Fibroblast of villous mesenchyme (primary cell): ENCODE measurements at places on chromosomes 16 and 17.

DNA sequence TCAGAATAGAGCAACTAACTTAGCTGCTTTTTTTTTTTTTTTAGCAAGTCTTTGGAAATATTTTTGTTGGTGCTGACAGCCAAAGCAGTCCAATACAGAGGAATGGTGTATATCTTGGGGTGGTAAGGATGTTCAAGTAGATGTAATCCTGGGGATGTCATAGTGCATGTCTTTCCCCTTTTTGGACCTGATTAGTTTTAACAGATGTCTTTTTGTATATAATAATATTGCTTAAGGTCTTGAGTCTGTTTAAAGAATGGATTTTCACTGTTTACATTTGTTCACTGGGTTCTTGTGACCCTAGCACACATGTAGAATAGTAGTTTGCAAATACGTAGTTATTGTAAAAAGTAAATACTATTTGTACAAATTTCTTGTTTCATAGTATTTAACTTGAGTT is 7.9 kb downstream of the TAF15 start:
- DNase-seq: peak; percentile 92

DNA sequence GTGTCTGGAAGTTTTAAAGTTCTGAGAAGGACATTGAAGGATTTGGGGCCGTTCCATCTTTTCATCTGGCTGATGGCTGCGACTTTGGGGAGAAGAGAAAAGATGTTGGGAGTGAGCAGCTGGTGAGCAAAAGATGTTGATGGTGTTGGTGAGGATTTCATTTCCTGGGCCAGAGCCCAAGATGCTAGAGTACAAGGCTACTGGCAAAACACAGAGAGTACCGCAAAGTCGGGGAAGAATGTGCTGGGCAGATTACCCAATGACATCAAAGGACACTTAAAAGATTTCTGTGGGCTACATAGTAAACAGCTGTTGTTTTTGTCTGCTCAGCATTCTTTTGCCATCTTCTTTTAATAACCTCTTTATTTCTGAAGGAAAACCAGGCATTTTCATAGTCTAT is 49.4 kb upstream of the GAS7 start:
- peak; percentile 56 for DNase-seq

DNA sequence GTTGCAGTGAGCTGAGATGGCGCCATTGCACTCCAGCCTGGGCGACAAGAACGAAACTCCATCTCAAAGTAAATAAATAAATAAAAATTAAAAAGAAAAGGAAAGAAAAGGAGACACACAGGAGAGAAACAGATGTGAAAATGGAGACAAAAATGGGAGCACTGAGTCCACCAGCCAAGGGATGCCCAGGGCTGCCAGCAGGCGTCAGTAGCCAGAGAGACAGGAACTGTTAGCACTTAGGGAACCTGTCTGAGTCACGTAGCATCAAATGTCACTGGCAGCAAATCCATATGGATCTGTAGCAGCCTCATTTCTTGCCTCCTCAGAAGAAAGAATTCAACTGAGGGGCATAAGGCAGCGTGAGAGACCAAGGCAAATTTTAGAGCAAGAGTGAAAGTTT is 79.7 kb downstream of the CYLD start:
- no peak for DNase-seq

- DNase-seq: no peak
Observed at GRCh38 chr16:72173997-72174396, 2.0 kb upstream of the PMFBP1 start.

DNA sequence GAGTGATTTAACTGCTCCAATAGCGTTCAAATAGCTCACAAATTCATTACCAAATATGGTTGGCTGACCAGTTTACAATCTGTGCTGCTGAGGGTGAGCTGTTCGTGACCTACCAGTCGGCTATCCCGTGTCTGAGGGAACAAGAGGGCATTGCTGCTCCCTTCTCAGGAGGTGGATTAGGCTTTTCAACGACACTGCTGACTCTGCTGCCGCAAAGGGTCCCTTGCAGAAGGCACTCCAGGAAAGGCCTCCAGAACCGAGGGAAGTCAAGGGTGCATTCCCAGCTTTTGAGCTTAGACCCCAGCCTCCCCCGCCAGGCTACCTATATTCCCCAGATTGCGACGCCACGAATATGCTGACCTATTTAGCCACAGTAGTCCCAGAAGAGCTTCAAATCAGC is 32.3 kb downstream of the GJC1 start:
- DNase-seq: peak; percentile 67

GRCh38 chr17:75036643-75037268 is 10.0 kb downstream of the ATP5PD start:
- DNase-seq: peak; percentile 98

- DNase-seq: no peak
Observed at GRCh38 chr16:80667251-80667560, 126.4 kb downstream of the DYNLRB2 start.

DNA sequence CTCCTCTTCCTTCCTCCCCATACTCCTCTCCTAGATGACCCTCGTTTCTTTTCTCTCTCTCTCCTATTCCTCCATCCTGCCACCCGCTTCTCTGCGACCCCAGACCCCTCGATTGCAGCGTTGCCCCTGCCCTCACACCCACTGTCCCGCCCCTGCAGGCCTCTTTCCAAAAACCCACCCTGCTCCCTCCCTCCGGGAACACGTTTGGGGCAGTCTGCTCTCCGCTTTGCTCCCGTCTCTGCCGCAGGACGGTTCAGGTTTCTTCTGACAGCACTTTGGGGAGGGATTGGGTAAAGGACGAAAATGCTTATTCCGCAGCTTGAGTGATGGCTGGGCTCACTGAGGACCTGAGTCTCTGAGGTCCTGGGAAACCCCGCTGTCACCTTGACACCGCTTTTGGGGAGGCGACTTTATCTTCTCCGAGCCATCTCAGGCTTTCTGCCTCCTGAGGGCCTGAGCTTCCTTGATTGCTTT is 690 bp downstream of the NDE1 start:
- peak; percentile 44 for DNase-seq

DNA sequence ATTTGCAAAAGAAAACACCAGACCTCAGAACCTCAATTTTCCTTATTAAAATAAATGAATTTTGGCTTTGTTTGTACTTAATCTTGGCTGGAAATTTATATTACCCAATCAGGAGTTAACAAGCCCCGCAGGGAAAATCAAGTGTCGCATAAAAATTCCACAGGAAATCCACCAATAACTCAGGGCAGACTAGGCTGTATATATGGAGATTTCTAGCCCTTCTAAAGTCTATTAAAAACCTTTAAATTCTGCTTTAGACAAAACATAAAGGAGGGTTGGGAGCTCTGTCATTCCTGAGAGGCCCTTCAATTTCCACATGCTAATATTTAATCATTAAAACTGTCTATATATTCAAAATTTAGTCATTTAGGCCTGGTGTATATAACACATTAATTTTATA is 434.7 kb downstream of the CDH11 start:
- DNase-seq: peak; percentile 5

GRCh38 chr16:22844416-22844815 is 30.5 kb downstream of the HS3ST2 start:
- DNase-seq: no peak

- DNase-seq: no peak
Observed at GRCh38 chr17:56521414-56522141, 71.9 kb upstream of the NOG start.

- DNase-seq: no peak
Observed at GRCh38 chr17:16254773-16255400, 37.9 kb downstream of the PIGL start.

- DNase-seq: peak; percentile 60
Observed at GRCh38 chr16:3879887-3880564, 487 bp downstream of the CREBBP start.

GRCh38 chr17:77096570-77097214 is 44.1 kb upstream of the SEC14L1 start:
- DNase-seq: peak; percentile 75

DNA sequence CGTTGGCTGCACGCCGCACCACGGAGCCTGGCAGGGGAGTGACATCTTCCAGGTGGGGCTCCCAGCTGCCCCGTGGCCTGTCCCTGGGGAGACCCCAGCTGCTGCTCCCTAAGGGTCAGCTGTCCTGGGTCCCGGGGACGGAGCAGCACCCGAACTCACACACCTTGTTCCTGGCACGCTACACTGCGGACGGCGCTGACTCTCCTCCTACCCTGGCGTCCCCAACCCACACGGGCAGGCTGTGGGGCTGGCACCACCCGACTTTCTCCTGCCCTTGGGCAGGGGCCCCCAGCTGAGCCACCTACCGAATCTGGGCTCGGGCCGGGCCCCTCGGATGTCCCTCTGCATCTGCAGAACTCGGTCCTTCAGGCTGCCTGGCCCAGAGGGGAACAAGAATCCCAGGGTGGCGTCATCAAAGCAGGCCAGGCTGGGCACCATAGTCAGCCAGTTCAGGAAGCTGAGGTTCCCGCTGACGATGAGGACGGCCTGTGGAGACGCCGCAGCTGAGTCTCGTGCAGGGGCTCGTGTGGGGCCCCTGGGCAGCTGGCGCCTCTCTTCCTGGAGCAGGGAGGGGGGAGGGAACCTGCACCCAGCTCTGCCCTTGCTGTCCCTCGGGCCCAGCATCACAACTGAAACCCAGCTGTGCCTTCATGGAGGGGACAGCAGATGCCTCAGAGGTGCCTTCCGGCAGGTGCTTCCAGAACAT is 70.5 kb upstream of the GNG13 start:
- DNase-seq: no peak

- DNase-seq: no peak
Observed at GRCh38 chr16:75495076-75495674, at the start of gene CHST6. Gene CHST6, minus strand, starts transcription at chr16:75495441. Its CDS starts 15,613 bp downstream, at chr16:75479828.

- DNase-seq: no peak
Observed at GRCh38 chr16:17491140-17491662, 20.4 kb upstream of the XYLT1 start.

- no peak for DNase-seq
Observed at GRCh38 chr17:42560246-42560645, 1.7 kb upstream of the COASY start.

- DNase-seq: no peak
Observed at GRCh38 chr17:44389723-44390202, 314 bp upstream of the ITGA2B start.

DNA sequence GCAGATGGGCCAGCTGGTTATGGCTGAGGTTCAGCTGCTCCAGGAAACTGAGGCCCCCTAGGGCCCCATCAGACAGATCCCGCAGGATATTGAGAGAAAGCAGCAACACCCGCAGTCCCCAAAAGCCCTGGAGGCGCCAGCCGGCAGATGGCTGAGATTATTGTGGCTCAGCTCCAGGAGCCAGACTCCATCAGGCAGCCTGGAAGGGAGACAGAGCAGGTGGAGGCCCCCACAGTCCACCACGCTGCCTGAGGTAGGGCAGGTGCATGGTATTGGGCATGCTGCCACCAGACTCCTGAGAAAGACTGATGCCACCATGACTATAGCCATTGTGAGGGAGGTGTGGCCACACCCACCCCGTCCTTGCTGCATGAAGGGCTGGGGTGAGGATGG is 9.5 kb upstream of the TMEM101 start:
- DNase-seq: no peak

GRCh38 chr17:15662681-15663080 is 21.4 kb downstream of the TRIM16 start:
- no peak for DNase-seq

DNA sequence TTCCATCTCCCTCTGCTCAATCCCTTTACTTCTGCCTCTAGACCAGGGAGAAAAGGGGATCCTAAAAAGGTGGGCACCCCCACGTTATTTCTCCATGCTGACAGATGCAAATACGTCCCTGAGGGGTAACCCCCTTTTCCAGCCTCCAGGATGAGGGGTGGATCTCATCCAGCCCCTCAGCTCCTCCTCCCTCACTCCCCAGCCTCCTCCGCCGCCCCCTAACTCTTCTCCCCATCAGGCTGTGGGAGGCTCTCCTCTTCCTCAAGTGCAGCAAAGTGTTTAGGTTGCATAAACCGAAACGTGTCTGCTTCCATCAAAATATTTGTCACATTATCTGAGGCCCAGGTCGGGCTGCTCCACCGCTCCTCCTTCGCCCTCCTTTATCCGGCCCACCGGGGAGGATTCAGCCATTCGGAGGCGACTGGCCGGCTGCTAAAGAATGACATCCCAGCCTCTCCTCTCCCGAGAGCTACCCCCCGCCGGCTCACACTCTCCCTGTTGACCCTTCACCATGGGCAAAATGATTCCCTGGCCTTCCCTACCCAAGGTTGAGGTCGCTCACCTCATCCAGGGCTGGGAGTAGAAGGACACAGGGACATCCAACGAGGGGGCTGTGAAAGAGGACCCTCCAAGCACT is 1.2 kb upstream of the C1QL1 start:
- no peak for DNase-seq

- DNase-seq: peak; percentile 54
Observed at GRCh38 chr17:50564916-50565315, 4.4 kb downstream of the CACNA1G start.

GRCh38 chr17:37089956-37090355 is 141.2 kb downstream of the AATF start:
- peak; percentile 27 for DNase-seq
